ELR (cell line): ENCODE measurements at places on chromosomes 6 and 20.

GRCh38 chr20:16005915-16006493, 567.2 kb downstream of the KIF16B start:
- DNase-seq, result no peak

- no peak for DNase-seq
Measured at GRCh38 chr20:1618479-1618878, 1.3 kb downstream of the SIRPB1 start.

DNA sequence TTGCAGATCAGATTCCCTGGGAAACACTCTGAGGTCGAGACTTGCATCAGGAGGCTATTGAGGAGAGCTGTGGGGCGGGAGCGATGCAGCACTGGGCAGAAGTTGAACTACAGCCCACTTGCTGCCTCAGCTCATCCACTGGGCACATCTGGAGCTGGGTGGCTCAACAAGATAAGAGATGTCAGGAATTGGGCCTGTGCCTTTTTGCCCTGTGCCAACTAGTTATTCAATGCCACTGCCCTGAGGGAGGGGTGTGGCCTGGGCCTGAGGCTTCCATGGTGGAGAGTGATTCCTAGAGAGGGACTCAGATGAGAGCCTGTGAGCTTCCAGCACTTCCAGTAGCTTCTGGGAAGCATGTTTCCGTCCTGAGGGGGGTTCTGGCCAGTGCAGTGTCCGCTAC, 32.7 kb downstream of the BRPF3 start:
- DNase-seq, result no peak

DNA sequence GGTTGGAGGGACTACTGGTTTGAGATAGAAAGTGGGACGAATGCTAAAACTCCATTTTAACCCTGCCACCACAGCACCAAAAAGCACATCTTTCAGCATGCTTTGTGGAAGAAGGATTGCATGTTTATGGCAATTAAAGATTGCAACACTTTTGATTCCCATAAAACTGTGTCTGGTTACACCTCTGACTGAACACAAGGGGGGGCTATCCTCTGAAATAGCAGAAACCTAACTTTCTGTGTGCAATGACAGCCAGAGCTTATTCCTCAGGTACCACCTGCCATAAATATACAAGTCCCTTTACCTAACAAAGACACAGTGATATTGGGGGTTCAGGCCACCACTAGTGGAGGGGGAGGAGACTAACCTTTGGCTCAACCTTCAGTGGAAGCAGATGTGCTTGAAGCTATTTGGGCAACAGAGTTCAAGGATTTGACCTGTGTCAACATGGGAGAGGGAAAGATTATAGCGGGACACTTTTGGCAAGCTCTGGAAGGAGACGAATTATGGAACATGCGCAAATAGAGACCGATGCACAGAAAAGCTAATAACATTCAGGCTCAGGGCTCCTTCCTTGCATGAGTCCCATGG, 9.6 kb upstream of the PLG start:
- DNase-seq, result no peak

GRCh38 chr20:46253391-46253790, 54.9 kb downstream of the CDH22 start:
- DNase-seq, result peak; percentile 51

- no peak for DNase-seq
Measured at GRCh38 chr20:4104045-4104444, 88.7 kb upstream of the RNF24 start.

GRCh38 chr6:16837217-16837972, 76.1 kb upstream of the ATXN1 start:
- DNase-seq, result no peak
